Vagina (tissue), 2 donors: ENCODE measurements at places on chromosomes 1 and 21.

DNA sequence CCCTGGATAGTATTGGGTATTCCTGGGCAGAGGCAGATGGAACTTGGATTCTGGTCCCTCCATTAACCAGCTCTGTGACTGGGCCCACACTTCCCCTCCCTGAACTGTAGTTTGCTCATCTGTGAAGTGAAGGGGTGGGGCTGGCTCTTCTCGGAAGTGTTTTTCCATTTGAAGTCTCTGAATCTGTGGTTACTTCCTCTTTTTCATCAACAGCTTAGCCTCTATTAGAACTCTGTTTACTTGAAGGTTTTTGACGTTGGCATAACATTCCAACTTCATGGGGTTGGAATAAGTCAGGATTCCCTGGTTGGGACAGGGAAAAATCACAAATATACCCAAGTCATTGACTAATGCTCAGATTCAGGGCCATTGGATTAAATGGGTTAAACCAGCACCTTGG is 3.6 kb downstream of the KIAA0040 start:
- no peak for DNase-seq

GRCh38 chr1:206012086-206012859 is 9.1 kb upstream of the RAB7B start:
- no peak for DNase-seq

DNA sequence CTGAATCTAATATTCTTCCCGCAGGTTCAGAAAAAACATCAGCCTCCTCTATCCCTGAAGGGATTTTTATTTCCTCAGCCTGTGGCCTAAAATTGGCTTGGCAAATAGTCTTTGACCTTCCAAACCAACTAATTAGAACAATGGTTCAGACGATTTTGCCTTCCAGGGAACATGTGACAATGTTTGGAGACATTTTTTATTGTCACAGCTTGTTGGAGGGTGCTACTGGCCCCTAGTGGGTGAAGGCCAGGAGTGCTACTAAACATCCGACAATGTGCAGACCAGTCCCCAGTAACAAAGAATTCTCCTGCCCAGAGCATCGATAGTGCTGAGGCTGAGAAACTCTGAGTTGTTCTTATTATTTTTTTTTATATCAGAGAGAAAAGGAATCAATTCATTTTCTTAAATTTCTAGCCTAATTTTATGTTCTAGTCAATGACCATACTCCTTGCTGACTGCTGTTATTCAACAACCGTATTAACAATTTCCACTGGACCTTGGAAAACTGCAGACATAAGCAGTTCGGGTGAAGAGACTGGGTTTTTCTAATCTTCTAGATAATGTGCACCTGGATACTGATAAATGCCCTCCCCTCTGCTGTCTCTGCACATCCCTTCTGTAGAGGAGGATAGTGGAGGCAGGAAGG is 280.7 kb downstream of the LMX1A start:
- no peak for DNase-seq

GRCh38 chr21:32197896-32198295 is 81.0 kb downstream of the MIS18A start:
- DNase-seq, result peak; percentile 34

DNA sequence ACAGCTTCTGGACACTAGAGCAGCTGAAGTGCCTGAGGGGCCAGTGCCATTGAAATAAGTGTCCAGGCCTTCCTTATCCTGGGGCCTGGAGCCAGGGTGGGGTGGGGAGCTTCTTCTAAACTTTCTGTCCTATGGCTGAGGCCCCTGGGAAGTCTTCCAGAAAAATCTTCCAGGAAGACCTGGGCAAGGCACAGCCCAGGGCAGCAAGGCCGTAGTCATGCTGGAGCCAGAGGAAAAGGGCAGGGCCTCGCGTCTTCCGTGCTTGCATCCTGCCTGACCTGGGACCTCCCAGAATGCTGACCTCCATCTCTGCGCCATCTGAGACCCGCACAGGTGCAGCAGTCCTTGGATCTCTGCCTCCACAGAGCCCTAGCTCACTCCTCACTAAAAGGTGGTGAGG is 96.7 kb upstream of the SLC44A3 start:
- no peak for DNase-seq

DNA sequence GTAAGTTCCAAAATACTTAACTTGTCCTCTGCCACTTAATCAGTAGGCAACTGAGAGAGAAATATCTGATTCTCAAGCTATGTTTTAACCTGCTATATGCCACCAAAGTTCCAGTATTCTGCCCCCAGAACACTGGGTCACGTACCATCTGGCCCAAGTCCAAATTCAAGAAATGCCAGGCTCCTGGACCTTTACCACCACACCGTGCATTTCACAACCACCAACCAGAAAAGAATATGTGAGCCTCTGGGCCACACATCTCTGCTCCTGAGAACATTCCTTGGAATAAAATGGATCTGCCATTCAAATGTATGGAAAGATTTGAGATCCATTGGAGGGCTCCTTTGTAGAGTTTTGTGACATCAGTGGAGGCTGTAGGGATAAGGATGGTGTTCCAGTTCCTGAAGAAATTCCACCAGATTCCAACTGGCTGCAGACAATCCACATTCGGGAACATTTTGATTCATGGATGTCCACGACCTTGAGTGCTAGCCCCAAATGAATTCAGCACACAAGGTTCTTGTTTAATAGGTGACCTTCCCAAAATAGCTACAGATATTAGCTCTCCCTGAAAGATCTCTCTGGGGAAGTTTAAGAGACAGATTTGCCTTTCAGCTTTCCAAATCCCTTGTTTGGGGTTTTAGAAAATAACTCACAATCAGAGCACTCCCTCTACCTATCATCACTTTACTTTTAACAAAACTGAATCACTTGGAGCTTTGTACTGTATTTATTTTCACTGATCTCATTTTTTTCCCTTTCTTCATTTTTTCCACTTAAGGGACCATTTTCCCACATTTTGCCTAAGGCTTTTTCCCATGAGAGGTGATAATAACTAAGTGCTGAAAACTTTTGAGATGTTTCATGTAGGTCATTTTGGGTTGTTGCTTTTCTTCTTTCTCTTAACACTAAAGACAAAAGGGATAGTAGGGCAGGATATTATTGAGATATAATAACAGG is 128.4 kb upstream of the ZC3H11B start:
- DNase-seq, result no peak

GRCh38 chr1:208985231-208985630 is 598.3 kb upstream of the CAMK1G start:
- DNase-seq, result no peak

DNA sequence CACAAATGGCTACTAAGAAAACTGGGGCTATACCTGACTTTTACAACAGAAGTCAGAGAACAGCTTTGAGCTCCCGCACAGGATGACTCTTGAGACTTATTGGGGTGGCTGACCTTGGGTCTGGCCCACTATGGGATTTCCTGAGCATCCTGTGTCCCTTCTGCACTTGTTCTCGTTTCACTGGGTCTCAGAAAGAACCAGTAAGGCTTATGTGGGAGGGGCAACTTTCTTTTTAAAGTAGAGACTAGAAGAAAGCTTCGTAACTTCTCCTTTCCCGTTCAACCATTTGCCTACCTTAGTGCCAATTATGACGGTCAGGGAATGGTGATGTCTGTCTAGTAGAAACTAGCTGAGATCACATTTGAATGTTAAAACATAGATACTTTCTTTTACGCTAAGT is 59.5 kb upstream of the C1orf105 start:
- DNase-seq, result no peak

GRCh38 chr1:163171826-163172225 is 30.9 kb downstream of the RGS5 start:
- DNase-seq, result no peak

GRCh38 chr1:110872745-110873720 is at the start of gene CD53:
Gene CD53, plus strand, starts transcription at chr1:110873148. Its CDS starts 18,261 bp downstream, at chr1:110891409.
- DNase-seq, result no peak

DNA sequence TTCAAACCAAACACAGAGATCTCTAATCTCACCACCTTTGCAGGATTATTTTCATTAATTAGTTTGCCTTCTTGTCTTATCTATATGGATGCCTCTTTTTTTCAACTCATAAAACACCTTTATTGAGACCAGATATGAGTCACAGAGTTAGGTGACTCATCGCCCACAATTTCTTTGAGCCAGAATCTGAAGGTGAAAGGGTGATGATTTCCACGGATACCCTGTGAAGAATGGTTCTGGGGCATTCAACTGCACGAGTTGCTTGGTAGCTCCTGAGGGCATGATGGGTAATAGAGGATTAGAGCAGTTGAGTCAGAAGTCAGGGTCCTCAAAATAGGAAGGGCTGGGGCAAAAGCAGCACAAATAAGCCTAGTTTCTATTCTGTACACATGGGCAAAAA is 128.2 kb downstream of the TBX19 start:
- DNase-seq, result peak; percentile 42

- DNase-seq, result no peak
Observed at GRCh38 chr1:10339815-10340214, 59.0 kb upstream of the PGD start.

GRCh38 chr1:54407404-54408146 is 1.4 kb upstream of the SSBP3 start:
- DNase-seq, result no peak

GRCh38 chr1:181855380-181855779 is 206.1 kb downstream of the ZNF648 start:
- DNase-seq, result no peak

- no peak for DNase-seq
Observed at GRCh38 chr1:172220376-172220775, 200.1 kb upstream of the C1orf105 start.

- DNase-seq, result no peak
Observed at GRCh38 chr1:155962599-155963211, 15.6 kb downstream of the ARHGEF2 start.

GRCh38 chr1:152048416-152049009 is 11.7 kb upstream of the S100A11 start:
- DNase-seq, result no peak

GRCh38 chr1:165632491-165632890 is 1.5 kb downstream of the MGST3 start:
- no peak for DNase-seq

- no peak for DNase-seq
Observed at GRCh38 chr1:147273409-147274336, 31.2 kb downstream of the CHD1L start.

GRCh38 chr1:118077331-118078045 is 107.5 kb downstream of the SPAG17 start:
- DNase-seq, result no peak

- no peak for DNase-seq
Observed at GRCh38 chr21:33058957-33059356, 11.0 kb upstream of the OLIG1 start.

DNA sequence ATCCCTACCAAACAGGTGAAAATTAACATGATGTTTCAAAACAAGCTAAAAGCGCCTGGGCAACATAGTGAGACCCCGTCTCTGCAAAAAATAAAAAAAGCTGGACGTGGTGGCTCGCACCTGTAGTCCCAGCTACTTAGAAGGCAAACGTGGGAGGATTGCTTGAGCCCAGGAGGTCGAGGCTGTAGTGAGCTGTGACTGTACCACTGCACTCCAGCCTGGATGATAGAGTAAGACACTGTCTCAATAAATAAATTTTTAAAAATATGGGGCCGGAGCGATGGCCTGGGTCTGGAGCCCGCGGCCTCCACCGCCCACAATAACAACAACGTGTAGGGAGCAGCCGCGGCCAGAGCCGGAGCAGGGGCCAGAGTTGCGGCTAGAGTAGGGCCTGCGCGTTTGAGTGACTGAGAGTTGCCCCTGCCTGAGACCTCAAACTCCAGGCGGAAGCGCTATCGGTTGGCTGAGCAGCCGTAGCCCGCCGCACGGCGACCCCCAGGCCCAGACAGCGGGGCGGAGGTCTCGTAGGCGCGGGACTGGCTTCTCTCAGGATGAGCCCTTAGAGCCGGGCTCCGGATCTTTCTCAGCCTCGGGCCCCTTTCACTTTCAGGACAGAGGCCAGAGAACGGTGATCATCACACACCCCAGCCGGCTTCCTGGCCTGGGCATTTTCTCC is 41.4 kb downstream of the ZMYM1 start:
- no peak for DNase-seq

DNA sequence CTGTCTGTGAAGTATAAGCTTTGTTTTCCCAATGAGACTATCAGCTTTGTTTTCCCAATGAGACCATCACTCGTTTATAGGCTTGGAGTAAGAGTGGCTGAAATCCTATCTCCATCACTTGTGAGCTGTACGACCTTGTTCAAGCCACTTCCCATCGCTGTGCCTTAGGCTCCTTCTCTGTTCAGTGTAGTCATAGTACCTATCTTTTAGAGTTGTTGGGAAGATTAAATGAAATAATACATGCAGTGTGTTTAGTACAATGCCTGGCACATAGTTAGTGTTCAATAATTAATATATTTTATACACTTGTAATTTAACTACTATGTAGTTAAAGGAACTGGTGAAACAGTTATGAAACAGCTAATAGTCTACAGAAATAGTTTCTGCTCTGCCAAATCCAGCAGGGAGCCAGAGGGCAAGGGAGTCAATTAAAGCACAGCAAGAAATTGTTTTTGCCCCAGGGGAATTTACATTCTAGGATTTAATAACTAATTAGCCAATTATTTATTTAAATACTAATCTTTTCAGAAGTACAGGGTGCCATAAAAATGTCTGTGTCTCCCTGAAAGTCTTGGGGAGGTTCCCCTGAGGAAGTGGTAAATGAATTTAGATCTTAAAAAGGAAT is 139.3 kb upstream of the HMCN1 start:
- no peak for DNase-seq

- DNase-seq, result no peak
Observed at GRCh38 chr1:65514041-65514440, 93.6 kb downstream of the LEPR start.

DNA sequence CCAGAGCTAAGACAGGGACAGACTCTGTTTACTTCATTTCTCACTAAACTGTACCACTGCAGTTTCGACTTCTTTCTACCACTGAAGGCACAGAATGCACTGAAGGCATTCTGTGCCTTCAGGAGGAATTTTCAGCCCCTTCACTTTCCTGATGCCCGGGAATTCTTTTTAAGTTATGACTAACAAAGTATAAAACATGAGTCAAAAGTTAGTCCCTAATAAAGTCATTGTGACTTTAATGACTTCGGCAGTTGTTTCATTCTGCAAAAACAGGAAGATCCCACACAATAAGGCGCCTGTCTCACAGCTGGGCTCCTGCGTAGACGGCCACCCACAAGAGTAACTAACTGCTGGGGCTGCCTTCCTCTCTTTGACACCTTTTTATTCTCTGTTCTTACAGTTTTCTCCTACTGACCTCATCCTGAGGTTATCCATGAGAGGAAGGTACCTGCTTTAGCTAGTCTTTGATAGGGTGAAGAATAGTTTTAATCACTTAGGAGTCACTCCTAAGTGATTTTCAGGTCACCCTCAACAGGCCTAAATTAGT is 183.9 kb upstream of the SGIP1 start:
- no peak for DNase-seq

GRCh38 chr21:26840912-26841311 is 4.3 kb downstream of the ADAMTS1 start:
- no peak for DNase-seq

DNA sequence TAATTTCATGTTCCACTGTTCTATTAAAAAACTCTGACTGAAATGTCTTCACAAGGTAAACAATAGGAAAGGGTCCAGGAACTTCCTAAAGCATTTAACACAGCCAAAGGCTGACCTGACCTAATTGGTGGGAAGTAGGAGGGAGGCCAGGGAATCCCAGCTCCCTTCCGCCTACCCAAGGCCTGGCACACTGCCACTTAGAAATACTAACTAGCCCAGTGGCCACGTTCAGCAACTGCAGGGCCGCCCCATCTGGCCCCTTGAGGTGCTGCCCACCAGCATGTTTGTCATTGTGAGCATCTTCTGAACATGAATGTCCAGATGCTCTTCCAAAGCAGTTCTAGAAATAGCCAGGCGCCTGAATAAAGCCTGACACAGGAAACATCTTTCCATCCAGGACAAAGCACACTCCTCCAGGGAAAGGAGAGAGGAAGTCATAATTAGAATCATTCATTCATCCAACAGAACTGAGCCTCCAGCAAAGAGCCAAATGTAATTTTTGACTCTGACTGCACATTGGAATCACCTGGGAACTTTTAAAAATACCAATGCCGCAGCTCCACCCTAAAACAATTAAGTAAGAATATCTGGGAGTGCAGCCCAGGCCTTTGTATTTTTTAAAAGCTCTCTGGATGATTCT is 44.6 kb upstream of the BCL9 start:
- DNase-seq, result no peak
